Activated CD4-positive, alpha-beta T cell treated with anti-CD3 and anti-CD28 coated beads, Interleukin-2, amount 10 ng/mL, durations not matched to agents 24 days and 14 days (primary cell): ENCODE measurements at places on chromosomes 16 and 17. TPM values are rescaled to one million over a fixed set of nuclear protein-coding genes. Genes with fewer than 3 reads are reported as not detected.

- H3K36me3 ChIP-seq, result peaks cover 28% of the 10 kb centered on the region
- H3K27me3 ChIP-seq, result no peaks in the 10 kb centered on the region
- peak overlapping the region; percentile 97 for H3K4me3 ChIP-seq
- H3K4me1 ChIP-seq, result peaks cover 26% of the 10 kb centered on the region
These were observed 894 bp downstream of the RNF227 start for GRCh38 chr17:7915179-7915610.

QPRT gene
- 5.8 and 6.3 TPM in 2 replicates for total RNA-seq

SLFN14 gene
- 0.07 TPM in 1 of 2 replicates, not detected in the other for total RNA-seq

TBC1D26 gene
- not detected in 2 replicates for total RNA-seq

GJC1 gene
- total RNA-seq, result 6.1 and 7.5 TPM in 2 replicates

SERPINF2 gene
- total RNA-seq, result 0.12 and 0.16 TPM in 2 replicates

- no peak overlapping the region for H3K27ac ChIP-seq
- H3K27me3 ChIP-seq, result no peaks in the 10 kb centered on the region
- no peak overlapping the region for H3K4me3 ChIP-seq
These were observed 35.1 kb upstream of the CREBBP start for GRCh38 chr16:3915426-3916260.

GRCh38 chr16:30745082-30745481 lies 3.1 kb upstream of the PHKG2 start:
- H3K27me3 ChIP-seq, result no peaks in the 10 kb centered on the region
- H3K27ac ChIP-seq, result peak overlapping the region; percentile 2
- peaks cover 29% of the 10 kb centered on the region for H3K4me1 ChIP-seq
- DNase-seq, result no peak
- no peak overlapping the region for H3K4me3 ChIP-seq
- H3K36me3 ChIP-seq, result peaks cover 44% of the 10 kb centered on the region

ZFP3 gene
- 1.9 and 2.6 TPM in 2 replicates for total RNA-seq

GRCh38 chr17:36118477-36119353 lies 15.1 kb downstream of the CCL4 start:
- H3K4me1 ChIP-seq, result peaks cover 13% of the 10 kb centered on the region
- no peaks in the 10 kb centered on the region for H3K36me3 ChIP-seq
- H3K4me3 ChIP-seq, result no peak overlapping the region
- H3K27me3 ChIP-seq, result peaks cover 3% of the 10 kb centered on the region

DNA sequence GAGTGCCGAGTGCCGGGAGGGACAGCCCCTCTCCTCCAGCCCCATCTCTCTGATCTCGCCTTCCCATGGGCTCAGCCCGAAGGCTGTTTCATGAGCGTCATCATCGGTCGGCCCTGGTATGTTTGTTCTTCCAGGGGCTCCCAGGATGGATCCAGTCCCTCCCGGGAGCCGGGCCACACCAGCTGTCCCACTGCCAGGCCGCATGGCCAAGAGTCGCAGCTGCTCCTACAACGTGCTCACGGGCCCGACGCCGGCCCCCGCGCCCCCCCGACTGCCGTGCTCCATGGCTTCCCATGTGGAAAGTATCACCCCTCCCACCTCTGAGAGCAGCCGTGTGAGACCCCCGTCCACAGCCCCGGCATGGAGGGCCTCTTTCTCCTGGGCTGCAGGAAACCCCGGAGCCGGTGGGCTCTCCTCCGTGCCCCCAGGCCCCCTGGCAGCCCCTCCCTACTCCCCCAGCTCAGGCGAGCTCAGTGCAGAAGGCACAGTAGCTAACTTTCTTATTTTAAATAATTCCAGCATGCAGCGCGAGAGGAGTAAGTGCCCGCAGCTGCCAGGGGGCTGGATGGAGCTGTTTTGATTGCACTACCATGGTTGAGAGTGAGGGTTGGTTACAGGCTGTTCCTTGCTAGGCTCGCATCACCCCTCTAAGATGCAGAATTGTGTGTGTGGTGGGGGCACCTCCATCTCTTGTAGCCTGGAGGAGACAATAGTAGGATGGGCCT lies 26.6 kb upstream of the GSE1 start:
- no peak overlapping the region for H3K27ac ChIP-seq
- no peaks in the 10 kb centered on the region for H3K27me3 ChIP-seq
- no peak overlapping the region for H3K4me3 ChIP-seq
- peaks cover 3% of the 10 kb centered on the region for H3K4me1 ChIP-seq

PRRT2 gene
- total RNA-seq, result 1.6 and 1.7 TPM in 2 replicates

BCAR1 gene
- total RNA-seq, result 0.50 and 0.79 TPM in 2 replicates

GRCh38 chr17:47742319-47743181 lies 9.5 kb downstream of the TBX21 start:
- H3K4me1 ChIP-seq, result peaks cover 33% of the 10 kb centered on the region
- peak; percentile 81 for DNase-seq
- no peak overlapping the region for H3K4me3 ChIP-seq
- H3K36me3 ChIP-seq, result peaks cover 52% of the 10 kb centered on the region
- H3K27me3 ChIP-seq, result no peaks in the 10 kb centered on the region

FHOD1 gene
- 128 TPM in 2 replicates for total RNA-seq

- H3K4me3 ChIP-seq, result no peak overlapping the region
- peaks cover 13% of the 10 kb centered on the region for H3K36me3 ChIP-seq
- no peak for DNase-seq
- H3K4me1 ChIP-seq, result peaks cover 11% of the 10 kb centered on the region
These were observed 136.5 kb downstream of the FTO start for GRCh38 chr16:53840456-53840855.

DNA sequence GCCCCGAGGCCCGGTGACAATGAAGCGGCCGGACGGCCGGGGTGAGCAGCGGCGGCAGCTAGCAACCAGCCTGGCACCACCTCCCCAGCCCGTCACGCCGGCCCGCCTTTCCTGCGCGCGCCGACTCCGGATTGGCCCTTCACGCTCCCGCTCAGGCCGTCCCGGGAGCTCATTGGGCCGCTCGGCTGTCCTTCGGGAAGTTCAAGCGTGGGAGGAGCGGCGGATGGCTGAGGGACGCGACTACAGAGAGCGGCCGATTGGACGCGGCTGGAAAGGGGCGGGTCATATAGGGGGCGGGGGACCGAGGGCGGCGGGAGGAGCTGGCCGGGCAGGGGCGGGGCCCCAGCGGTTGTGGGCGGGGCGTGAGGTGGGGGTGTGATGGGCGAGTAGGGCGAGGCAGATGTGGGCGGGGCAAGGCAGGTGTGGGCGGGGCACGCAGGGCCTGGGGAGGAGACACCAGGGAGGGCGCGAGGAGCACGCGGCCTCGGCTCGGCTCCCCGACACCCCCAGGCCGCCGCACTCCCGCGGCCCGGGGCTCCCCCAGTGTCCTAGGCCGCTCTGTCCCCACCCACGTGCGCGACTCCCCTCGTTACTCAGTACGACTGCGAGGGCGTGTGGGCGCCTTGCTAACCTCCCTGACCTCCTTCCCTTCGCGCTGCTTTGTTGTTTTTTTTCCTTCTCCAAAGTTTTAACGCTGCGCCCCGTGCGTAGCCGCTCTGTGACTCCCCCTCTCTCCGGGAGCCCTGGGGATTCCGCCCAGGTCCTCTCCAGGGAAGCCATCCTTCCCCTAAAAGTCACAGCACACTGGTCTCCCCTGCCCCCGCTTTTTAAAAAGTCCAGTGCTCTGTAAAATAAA lies at the start of gene CEP131:
Gene CEP131, minus strand, starts transcription at position 60 of the 856 bp plus-strand sequence. CDS start 2,909 bp downstream, outside the sequence.
- peaks cover 2% of the 10 kb centered on the region for H3K27me3 ChIP-seq
- peaks cover 16% of the 10 kb centered on the region for H3K4me1 ChIP-seq
- peak within 1 kb of the TSS; percentile 85 for H3K4me3 ChIP-seq
- peak; percentile 100 for DNase-seq
- H3K36me3 ChIP-seq, result peaks cover 6% of the 10 kb centered on the region

CDC6 gene
- 139 and 142 TPM in 2 replicates for total RNA-seq

ASGR1 gene
- total RNA-seq, result 1.8 and 1.9 TPM in 2 replicates

DNA sequence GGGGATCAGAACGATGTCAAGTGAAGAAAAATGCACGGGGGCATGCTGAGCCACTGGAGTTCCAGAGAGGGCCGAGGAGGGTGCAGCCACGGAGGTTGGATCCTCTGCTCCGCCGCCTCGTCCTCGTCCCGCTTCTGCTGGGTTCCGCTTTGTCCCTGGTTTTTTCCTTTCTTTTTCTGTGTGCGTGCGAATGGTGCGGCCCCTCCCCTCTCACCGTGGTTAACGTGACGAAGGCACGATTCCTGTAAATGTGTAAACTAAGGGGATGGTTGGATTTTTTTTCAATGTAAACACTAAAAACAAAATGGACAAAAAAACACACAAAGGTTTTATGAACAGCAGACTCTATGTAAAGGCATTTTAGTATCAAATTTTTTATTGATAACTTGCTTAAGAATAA lies 46.7 kb downstream of the ACTG1 start:
- H3K27me3 ChIP-seq, result no peaks in the 10 kb centered on the region
- H3K4me3 ChIP-seq, result no peak overlapping the region
- no peaks in the 10 kb centered on the region for H3K4me1 ChIP-seq
- no peaks in the 10 kb centered on the region for H3K36me3 ChIP-seq
- DNase-seq, result no peak
- no peak overlapping the region for H3K27ac ChIP-seq

LIMD2 gene
- 202 and 204 TPM in 2 replicates for total RNA-seq

GRCh38 chr17:15036238-15036637 lies 228.9 kb downstream of the PMP22 start:
- H3K4me1 ChIP-seq, result no peaks in the 10 kb centered on the region
- H3K4me3 ChIP-seq, result no peak overlapping the region
- peak; percentile 5 for DNase-seq

GRCh38 chr16:88837806-88838205 lies 18.9 kb downstream of the GALNS start:
- no peaks in the 10 kb centered on the region for H3K27me3 ChIP-seq
- H3K4me3 ChIP-seq, result no peak overlapping the region
- no peak overlapping the region for H3K27ac ChIP-seq
- no peak for DNase-seq
- H3K36me3 ChIP-seq, result no peaks in the 10 kb centered on the region

IL17C gene
- total RNA-seq, result not detected in 2 replicates

ITGA2B gene
- total RNA-seq, result 0.65 and 0.85 TPM in 2 replicates

OR3A3 gene
- total RNA-seq, result not detected in 2 replicates

GRCh38 chr16:23423496-23424049 lies 29.4 kb downstream of the COG7 start:
- no peaks in the 10 kb centered on the region for H3K27me3 ChIP-seq
- H3K4me1 ChIP-seq, result no peaks in the 10 kb centered on the region
- H3K4me3 ChIP-seq, result no peak overlapping the region
- H3K27ac ChIP-seq, result no peak overlapping the region
- DNase-seq, result no peak

- H3K36me3 ChIP-seq, result no peaks in the 10 kb centered on the region
- no peak for DNase-seq
- no peak overlapping the region for H3K27ac ChIP-seq
- H3K4me3 ChIP-seq, result no peak overlapping the region
- H3K4me1 ChIP-seq, result no peaks in the 10 kb centered on the region
- peaks cover 21% of the 10 kb centered on the region for H3K27me3 ChIP-seq
These were observed 382.8 kb downstream of the SEC14L1 start for GRCh38 chr17:77523540-77523939.

- H3K4me3 ChIP-seq, result no peak overlapping the region
- no peak overlapping the region for H3K27ac ChIP-seq
- no peaks in the 10 kb centered on the region for H3K36me3 ChIP-seq
- peaks cover 10% of the 10 kb centered on the region for H3K27me3 ChIP-seq
These were observed 143.8 kb upstream of the RPL38 start for GRCh38 chr17:74059479-74060240.

MMP25 gene
- 8.1 and 10.2 TPM in 2 replicates for total RNA-seq

GRCh38 chr17:56675876-56676660 lies 82.6 kb downstream of the NOG start:
- H3K27ac ChIP-seq, result no peak overlapping the region
- peaks cover 48% of the 10 kb centered on the region for H3K27me3 ChIP-seq
- H3K4me3 ChIP-seq, result no peak overlapping the region
- no peak for DNase-seq
- peaks cover 15% of the 10 kb centered on the region for H3K4me1 ChIP-seq
- H3K36me3 ChIP-seq, result no peaks in the 10 kb centered on the region

DNA sequence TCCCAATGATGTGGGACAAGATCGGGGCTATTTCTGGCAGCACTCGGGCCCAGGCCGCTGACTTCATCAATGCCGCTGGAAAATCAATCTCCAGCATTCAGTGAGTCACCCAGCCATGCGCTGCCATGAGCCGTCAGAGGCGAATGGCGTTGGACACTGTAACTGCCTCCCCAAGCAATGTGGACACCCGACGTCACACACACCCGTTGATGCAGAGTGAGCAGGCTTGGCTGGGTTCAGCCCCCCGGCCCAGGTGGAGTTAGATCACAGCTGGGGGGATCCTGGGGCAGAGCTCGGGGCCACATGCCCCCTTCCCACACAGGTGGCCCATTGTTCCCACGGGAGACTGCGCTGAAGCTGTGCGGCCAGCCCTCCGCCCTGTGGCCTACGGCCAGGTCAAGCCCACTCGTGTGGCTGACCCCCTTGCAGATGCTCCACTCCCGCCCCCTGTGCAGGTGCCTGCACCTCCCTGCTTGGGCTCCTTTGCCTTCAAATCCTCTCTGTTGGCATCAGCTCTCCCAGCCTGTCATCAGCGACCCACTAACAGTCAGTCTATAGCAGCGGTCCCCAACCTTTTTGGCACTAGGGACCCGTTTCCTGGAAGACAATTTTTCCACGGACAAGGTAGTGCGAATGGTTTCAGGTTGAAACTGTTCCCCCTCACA lies 89.9 kb downstream of the TBC1D16 start:
- H3K4me1 ChIP-seq, result peaks cover 7% of the 10 kb centered on the region
- no peak for DNase-seq
- no peak overlapping the region for H3K27ac ChIP-seq
- H3K27me3 ChIP-seq, result no peaks in the 10 kb centered on the region

SHCBP1 gene
- 43.9 and 47.6 TPM in 2 replicates for total RNA-seq

DNA sequence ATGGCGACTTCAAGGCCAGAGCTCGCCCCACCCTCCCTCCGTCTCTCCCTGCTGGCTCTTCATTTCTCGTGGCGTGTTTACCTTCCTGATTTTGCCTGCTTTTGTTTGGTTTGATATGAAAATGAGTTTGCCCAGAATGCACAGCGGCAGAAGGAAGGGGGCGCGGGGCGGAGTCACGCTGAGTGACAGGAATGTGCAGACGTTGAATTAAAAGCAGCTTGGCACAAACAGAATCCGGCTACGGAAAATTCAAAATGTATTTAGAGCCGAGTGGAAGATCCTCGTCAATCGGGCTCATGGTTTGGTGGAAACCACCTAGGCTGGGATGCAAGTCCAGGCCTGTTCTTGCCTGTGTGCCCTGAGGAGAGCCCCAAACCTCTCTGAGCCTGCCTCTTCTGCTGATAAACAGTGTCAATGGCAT lies 102.7 kb downstream of the SDK2 start:
- no peaks in the 10 kb centered on the region for H3K4me1 ChIP-seq
- H3K27me3 ChIP-seq, result peaks cover 3% of the 10 kb centered on the region
- H3K4me3 ChIP-seq, result no peak overlapping the region

AIPL1 gene
- not detected in 2 replicates for total RNA-seq
